Spleen (tissue), 13 donors: ENCODE measurements at places on chromosomes 3 and 15. TPM values are rescaled to one million over a fixed set of nuclear protein-coding genes. Genes with fewer than 3 reads are reported as not detected.

DNA sequence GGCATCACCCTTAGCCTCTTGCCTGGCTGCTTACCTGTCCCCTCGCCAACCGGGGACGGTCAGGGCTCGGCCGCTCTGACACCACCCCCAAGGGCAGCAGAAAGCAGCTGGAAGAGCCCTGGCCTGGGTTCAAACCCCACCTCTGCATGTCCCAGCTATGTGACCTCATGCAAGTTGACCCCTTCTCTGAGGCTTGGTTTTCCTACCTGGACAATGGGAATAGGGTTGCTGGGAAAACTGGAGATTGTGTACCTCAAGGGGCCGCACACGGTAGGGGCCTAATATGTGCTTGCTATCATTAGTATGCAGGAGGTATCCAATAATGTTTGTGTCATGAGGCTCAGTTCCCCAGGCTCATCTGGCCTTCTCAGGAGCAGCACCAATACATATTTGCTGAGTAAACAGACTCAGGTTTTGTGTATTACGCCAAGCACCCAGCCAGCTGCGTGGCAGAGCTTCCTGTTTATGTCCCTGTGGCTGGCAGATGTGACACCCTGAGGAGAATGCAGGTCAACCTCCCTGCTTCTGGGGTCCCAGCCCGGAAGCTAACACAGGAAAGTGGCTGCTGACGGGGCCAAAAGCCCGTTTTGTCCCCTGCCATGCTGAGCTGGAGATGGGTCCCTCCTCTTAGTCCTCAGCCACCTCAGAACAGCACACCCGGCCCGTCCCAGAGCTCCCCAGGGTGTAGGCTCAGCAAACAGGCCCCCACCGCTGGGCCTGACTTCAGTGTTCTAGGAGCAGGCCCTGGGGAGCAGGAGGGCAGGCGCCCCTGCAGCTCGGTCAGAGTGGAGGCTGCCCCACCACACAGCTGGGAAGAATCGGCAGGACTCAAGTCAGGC is 29.7 kb downstream of the PLXND1 start:
- peak; percentile 94 for DNase-seq

GRCh38 chr3:124491098-124491497 is 239.2 kb upstream of the UMPS start:
- DNase-seq: no peak

- DNase-seq: no peak
Observed at GRCh38 chr3:150538324-150539208, 7.7 kb downstream of the SERP1 start.

DNA sequence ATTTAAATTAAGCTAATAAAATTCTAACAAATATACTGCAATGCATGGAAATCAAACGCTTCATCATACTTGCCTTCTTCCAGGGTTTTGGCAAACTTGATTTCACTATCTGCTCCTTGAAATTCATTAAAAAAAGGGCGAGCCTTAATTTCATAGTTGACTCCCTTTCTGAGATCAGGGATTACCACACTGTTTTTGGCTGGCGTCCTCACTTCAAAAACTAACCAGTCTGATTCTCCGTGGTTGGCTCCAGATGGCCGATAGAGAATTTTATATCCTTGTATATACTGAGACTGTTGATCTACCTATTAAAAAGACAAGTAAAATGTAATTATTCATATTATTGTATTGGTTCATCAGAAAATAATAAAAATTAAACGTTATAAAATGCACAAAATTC is 1106.8 kb downstream of the ROBO1 start:
- DNase-seq: no peak

GRCh38 chr3:131546441-131546840 is 43.7 kb upstream of the MRPL3 start:
- no peak for DNase-seq

DNA sequence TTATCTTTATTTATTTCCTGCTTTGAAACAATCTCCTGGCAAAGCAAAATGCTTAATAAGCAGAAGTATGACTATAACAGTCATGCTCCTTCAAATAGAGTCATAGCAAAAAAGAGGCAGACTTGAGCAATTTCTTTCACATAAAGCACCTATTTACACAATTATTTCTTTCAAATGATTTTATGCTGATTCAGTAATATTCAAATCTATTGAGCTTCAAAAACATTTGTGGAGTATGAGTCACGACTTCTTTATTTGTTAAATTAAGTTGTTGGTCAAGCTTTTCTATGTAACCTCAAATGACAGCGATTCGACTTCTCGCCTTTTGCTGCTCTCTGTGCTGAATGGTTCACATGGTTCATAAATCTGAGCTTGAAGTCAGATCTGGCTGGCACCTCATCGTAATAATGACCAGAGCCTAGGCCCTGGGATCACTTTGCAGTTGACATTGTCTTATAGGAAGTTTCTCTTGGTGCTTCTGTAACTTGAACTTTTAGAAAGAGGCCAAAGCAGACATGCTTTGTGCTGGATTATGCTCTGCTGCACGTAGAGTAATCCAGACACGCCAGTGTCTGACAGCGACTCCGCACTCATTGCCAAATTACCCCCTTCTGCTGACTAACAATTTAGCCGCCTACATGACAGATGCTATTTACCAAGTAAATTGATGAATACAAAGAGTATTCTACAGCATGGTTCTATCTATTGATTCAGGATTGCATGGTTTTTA is 139.0 kb downstream of the MCTP2 start:
- no peak for DNase-seq

GRCh38 chr3:98185180-98185579 is 18.7 kb downstream of the OR5H15 start:
- no peak for DNase-seq

DNA sequence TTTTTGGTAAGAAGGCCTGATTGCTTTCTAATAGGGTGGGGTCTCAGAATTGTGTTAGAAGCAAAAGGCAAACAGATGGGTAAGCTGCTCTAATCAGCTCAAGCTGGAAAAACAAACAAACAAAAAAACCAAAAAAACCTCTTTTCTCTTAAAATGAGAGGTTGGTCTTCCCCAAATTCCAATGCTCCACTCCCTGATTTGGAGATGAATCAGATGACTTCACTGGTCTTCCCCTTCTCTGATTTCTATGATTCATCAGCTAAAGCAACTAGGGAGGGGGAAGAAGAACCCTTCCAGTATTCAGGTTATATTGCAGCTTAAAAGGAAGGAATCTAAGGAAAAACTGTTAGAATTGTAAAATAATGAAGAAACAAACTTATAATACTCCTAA is 9.6 kb upstream of the ANXA2 start:
- DNase-seq: no peak

Gene CPNE9
- 0.17 TPM for polyA plus RNA-seq

- no peak for DNase-seq
Observed at GRCh38 chr3:25362118-25362517, 65.9 kb upstream of the RARB start.

Gene PRSS50
- polyA plus RNA-seq: not detected

DNA sequence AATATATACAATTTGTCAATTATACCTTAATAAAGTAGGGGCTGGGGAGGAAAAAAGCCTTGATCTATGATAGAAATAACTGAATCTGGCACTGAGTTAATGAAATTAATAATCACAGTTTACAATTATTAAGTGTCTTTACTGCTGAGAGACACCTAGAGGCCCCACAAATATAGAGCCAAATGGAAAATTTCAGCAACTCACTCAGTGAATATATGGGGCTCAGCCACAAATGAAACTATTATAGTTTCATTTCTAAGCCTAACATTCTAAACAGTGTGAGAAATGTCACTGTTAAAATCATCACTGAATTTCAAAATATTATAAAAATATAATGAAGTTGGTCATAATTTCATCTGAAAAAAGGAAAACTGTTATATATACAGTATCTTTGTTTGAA is 40.3 kb downstream of the GNB4 start:
- no peak for DNase-seq

DNA sequence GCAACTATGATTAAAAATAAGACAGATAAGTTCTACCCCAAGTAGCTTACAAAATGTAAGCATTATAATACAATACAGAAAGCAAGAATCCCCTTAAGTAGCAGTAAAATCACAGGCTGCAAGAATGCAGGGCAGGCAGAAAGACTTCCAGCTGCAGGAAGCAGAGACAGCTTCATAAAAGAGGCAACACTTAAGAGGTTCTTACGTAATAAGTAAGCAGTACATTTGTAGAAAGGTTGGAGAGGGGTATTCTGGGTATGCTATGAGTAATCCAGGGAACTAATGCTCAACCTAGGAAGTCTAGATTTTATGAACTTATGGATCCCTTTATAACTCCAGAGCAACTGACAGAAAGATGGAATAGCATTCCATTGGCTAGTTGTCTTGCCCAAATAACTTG is 151.6 kb downstream of the IL5RA start:
- DNase-seq: no peak

Gene MORC1
- 0.03 TPM for polyA plus RNA-seq

DNA sequence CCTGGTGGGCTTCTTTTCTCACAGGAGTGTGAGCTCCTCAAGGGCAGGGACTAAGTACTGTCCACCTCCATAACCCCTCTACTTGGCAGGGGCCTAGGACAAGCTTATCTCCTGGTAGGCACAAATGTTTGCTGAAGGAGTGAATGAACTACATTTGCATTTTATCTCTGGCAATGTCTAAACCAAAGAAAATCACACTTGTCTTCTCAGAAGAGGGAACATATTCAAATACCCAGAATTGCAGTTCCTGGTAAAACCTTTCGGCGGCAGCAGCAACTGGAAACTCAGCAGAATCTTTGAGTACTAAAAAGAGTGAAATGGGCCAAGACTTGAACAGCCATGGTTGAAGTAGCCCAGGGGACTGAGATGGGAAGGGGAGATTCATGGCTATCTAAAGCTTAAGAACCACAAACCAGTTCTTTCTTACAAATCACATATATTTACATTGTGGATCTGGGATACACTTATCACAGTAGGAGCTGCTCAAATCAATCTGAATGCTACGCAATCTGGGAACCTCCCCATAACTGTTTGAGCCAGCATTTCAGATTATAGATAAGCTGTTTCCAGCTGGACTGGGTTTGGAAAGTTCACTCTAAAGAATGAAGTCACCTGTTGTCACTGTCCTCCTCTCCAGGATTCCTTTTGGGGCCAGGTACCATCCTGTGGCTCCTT is 18.7 kb upstream of the PTPN9 start:
- no peak for DNase-seq

- DNase-seq: no peak
Observed at GRCh38 chr3:37144806-37145205, 29.6 kb downstream of the LRRFIP2 start.

- peak; percentile 50 for DNase-seq
Observed at GRCh38 chr3:184765730-184766074, 46.3 kb upstream of the VPS8 start.

GRCh38 chr3:73549051-73549600 is 75.6 kb downstream of the PDZRN3 start:
- no peak for DNase-seq

- DNase-seq: no peak
Observed at GRCh38 chr15:95680728-95681127, 649.8 kb upstream of the NR2F2 start.

GRCh38 chr15:33636234-33636633 is 325.5 kb downstream of the RYR3 start:
- DNase-seq: no peak
